Caco-2 (cell line): ENCODE measurements at places on chromosomes 13 and 19. TPM values are rescaled to one million over a fixed set of nuclear protein-coding genes. Genes with fewer than 3 reads are reported as not detected.

The C19orf67 gene
- not detected in 2 replicates for total RNA-seq

The LILRB5 gene
- not detected in 2 replicates for total RNA-seq

The TNNT1 gene
- 11.8 and 18.0 TPM in 2 replicates for total RNA-seq

- H3K4me3 ChIP-seq, result no peak overlapping the region
- no peaks in the 10 kb centered on the region for H3K27me3 ChIP-seq
- no peak overlapping the region for H3K27ac ChIP-seq
- H3K36me3 ChIP-seq, result no peaks in the 10 kb centered on the region
- H3K4me1 ChIP-seq, result peaks cover 13% of the 10 kb centered on the region
- DNase-seq, result no peak
Observed at GRCh38 chr13:27922883-27923612, 3.2 kb downstream of the PDX1 start.

DNA sequence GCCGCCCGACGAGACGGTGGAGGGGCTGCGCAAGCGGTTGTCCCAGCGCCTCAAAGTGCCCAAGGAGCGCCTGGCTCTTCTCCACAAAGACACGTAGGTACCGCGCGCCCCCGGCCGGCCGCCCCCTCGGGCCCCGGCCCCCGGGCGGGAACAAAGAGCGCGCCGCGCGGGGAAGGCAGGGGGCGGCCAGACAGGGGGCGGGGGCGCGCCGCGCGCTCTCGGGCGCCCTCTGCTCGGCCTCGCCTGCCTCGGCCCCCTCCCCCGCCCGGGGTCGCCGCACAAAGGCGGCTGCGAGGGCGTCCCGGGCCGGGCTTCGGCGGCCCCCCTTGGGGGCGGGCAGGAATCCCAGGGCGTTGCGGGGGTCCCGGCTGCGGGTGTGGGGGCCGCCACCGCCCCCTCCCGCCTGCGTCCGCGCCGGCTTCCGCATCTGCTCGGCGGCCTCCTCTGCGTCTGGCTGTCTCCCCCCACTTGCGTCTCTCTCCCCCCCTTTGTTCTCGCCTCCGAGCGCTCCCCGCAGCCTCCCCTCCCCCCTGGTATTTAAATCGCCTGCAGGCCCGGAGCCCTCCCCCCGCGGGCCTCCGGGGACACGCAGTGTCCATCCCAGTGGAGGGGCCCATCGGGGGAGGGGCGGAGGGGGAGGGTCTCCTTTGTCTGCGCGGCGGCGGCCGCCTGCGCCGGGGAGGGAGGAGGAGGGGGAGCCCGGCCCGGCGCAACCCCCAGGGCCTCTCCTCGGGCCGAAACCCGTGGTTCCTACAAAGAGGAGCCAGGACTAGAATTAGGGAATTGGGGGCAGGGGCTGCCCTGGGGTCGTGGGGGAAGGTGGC lies 2.3 kb downstream of the MIDN start:
- peaks cover 13% of the 10 kb centered on the region for H3K36me3 ChIP-seq
- H3K27ac ChIP-seq, result peak overlapping the region; percentile 88
- no peaks in the 10 kb centered on the region for H3K27me3 ChIP-seq
- peaks cover 36% of the 10 kb centered on the region for H3K4me1 ChIP-seq

DNA sequence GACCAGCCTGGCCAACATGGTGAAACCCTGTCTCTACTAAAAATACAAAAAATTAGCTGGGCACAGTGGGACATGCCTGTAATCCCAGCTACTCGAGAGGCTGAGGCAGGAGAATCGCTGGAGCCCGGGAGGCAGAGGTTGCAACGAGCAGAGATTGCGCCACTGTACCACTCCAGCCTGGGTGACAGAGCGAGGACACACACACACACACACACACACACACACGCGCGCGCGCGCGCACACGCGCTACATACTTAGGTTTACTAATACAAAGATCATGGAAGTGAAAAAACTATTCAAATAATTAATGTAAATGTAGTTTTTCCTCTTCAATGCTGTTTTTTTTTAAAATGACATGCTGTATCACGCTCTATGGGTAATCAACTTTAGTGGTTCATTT lies 58.5 kb upstream of the ZDHHC20 start:
- no peaks in the 10 kb centered on the region; the same call in 1 of the 2 replicates for H3K36me3 ChIP-seq
- no peak for DNase-seq
- no peaks in the 10 kb centered on the region for H3K4me1 ChIP-seq
- H3K27ac ChIP-seq, result no peak overlapping the region

DNA sequence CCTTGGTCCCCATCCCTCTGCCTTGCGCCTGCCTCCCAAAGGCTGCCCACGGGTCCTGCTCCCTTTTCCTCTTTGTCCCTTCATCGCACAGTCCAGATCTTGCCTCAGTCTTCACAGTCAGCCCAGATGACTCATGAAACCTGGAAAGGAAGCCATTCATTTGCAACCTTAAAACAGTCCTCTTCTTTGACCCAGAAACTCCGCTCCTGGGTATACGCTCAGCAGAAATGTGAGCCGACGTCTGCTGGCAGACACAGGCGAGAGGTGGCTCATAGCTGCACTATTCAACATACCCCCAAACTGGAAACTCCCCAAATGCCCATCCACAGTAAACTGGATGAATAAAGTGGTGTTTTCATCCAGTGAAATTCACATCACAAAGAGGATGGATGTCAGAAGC lies 13.6 kb upstream of the PEPD start:
- no peaks in the 10 kb centered on the region for H3K36me3 ChIP-seq
- no peaks in the 10 kb centered on the region for H3K4me1 ChIP-seq
- no peak for DNase-seq
- no peak overlapping the region for H3K4me3 ChIP-seq
- peaks cover 4% of the 10 kb centered on the region for H3K27me3 ChIP-seq

- DNase-seq, result no peak
- no peaks in the 10 kb centered on the region for H3K36me3 ChIP-seq
- no peak overlapping the region for H3K4me3 ChIP-seq
- no peaks in the 10 kb centered on the region for H3K4me1 ChIP-seq
- H3K27ac ChIP-seq, result no peak overlapping the region
Observed at GRCh38 chr19:51820011-51820410, 25.1 kb downstream of the FPR3 start.

DNA sequence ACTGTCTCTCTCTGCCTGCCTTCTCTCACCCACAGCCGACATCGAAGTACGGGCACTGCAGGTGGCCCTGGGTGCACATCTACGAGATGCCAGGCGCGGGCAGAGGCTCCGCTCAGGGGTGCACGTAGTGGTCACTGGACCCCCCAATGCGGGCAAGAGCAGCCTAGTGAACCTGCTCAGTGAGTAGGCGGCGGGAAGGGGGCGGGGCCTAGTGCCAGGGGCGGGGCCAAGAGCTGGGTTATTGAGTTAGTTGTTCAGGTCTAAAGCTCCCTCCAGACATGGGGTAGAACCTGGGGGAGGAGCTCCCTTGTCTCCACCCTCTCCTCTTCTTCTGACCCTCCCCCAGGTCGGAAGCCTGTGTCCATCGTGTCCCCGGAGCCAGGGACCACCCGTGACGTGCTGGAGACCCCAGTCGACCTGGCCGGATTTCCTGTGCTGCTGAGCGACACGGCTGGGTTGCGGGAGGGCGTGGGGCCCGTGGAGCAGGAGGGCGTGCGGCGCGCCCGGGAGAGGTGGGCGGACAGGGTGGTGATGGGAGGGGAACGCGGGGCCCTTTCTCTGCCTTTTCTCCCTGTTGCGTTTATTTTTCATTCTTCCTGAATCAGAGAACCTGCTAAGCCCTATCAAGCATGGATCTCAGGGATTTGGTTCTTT lies 1.9 kb downstream of the GTPBP3 start:
- H3K27ac ChIP-seq, result no peak overlapping the region
- H3K4me1 ChIP-seq, result 0 out of 2 replicates have a peak, but pooled peaks cover 5% of the 10 kb centered on the region
- no peaks in the 10 kb centered on the region for H3K27me3 ChIP-seq
- H3K36me3 ChIP-seq, result no peaks in the 10 kb centered on the region
- no peak overlapping the region for H3K4me3 ChIP-seq

DNA sequence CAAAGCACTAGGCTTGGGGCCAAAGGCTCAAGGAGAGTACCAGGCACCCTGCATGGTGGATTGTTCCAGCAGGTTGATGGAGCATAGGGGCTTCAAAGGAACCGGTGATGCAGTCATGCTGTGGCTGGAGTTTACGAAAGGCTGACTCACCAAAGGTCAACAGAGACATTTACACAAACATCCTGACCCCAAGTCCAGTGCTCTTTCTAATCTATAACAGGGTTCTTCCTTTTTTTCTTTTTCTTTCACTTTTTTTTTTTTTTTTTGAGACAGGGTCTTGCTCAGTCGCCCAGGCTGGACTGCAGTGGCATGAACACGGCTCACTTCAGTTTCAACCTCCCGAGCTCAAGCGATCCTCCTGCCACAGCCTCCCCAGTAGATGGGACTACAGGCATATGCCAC lies 35.6 kb upstream of the TPTE2 start:
- no peak overlapping the region for H3K4me3 ChIP-seq
- DNase-seq, result peak; percentile 86
- H3K27me3 ChIP-seq, result no peaks in the 10 kb centered on the region

- no peaks in the 10 kb centered on the region for H3K36me3 ChIP-seq
- no peak overlapping the region for H3K4me3 ChIP-seq
- no peaks in the 10 kb centered on the region for H3K27me3 ChIP-seq
- no peaks in the 10 kb centered on the region for H3K4me1 ChIP-seq
Observed at GRCh38 chr19:11578258-11579142, 1.1 kb upstream of the ACP5 start.

- no peaks in the 10 kb centered on the region for H3K4me1 ChIP-seq
- no peaks in the 10 kb centered on the region for H3K27me3 ChIP-seq
- peaks cover under 1% of the 10 kb centered on the region; the same call in 1 of the 2 replicates for H3K36me3 ChIP-seq
- DNase-seq, result no peak
- no peak overlapping the region for H3K4me3 ChIP-seq
- no peak overlapping the region for H3K27ac ChIP-seq
Observed at GRCh38 chr19:13926715-13927114, 11.5 kb downstream of the PODNL1 start.

- H3K36me3 ChIP-seq, result no peaks in the 10 kb centered on the region
- no peak overlapping the region for H3K27ac ChIP-seq
- peaks cover 16% of the 10 kb centered on the region for H3K4me1 ChIP-seq
Observed at GRCh38 chr13:108943842-108944241, 314.4 kb downstream of the MYO16 start.
